WTC11 (cell line): ENCODE measurements at places on chromosomes 7 and 10.
A peak's percentile ranks its signal among the peaks of the same experiment; 100 is the strongest.

DNA sequence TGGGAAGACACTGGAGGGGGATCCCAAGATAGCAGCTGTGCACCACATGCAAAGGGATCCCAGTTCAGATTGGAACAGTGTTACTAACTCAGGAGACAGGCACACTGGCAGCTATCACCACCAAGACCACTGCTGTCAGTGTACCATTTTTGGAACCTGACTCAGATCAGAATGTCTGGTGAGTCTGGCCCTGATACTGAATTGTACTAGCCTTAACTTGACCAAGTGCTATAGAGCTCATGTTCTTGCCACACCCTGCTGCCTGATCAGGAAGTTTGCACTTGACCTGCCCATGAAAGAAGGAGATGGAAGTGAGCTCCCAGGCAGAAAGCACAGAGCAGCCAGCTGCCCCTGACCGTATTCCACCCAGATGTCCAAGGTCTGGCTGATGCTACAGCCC, 4.8 kb upstream of the PRRT4 start:
- DNase-seq = no peak

DNA sequence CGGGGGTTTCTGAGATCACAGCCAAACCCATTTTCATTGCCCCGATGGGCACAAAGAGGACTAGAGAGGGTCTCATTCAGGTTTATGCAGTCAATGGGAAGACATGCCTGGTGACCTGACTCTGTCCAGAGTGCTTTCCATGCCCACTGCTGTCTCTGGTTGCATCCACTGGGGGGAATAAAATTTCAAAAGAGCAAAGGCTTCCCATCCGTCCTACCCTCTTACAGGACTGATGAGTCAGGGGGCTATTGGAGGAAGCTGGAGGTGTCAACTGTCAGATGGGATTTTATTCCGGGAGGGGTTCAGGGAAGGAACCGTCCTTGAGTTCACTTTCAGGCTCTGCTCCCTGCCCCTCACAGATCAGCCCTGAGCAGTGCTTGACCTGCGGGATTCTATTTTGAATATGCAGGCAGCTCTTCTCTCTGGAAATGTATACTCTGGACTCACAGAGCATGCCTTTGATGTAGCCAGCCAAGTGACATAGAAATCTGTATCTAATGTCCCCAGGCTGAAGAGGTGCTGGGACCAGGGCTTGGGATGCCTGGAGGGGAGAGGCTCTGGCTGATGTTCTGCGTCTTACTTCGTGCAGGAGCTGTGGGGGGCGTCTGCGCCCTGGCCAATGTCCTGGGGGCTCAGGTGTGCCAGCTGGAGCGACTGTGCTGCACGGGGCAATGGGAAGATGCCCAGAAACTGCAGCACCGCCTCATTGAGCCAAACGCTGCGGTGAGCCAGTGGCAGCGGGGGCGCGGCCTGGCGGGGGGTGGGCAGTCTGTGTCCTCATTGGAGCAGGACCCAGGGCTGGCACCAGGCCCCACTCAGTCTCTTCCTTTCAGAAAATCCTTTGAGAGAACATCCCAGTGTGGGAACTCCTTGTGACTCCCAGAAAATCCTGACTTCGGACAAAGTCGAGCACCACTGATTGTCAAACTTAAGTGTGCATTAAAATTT, 12.0 kb downstream of the C10orf62 start:
- no peak for DNase-seq

GRCh38 chr10:44463511-44464121, 78.7 kb upstream of the CXCL12 start:
- no peak for DNase-seq

DNA sequence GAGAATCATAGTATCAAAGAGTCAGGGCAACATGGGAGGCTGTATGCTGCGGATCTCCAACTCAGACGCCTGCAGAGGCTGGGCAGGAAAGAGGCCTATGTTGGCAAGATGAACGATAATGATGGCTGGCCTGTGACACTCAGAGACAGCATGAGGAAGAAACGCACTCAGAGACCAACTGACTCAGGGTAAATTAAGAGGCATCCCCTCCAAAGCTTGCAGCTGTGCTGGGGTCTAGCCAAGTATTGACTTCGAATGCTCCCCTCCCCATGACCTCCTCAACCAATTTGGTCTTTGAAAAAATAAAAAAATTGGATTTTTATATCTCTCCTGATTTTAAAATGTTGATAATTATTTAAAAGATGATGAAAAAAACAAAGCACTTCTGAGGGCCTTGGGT, 718.9 kb downstream of the GRID1 start:
- no peak for DNase-seq

DNA sequence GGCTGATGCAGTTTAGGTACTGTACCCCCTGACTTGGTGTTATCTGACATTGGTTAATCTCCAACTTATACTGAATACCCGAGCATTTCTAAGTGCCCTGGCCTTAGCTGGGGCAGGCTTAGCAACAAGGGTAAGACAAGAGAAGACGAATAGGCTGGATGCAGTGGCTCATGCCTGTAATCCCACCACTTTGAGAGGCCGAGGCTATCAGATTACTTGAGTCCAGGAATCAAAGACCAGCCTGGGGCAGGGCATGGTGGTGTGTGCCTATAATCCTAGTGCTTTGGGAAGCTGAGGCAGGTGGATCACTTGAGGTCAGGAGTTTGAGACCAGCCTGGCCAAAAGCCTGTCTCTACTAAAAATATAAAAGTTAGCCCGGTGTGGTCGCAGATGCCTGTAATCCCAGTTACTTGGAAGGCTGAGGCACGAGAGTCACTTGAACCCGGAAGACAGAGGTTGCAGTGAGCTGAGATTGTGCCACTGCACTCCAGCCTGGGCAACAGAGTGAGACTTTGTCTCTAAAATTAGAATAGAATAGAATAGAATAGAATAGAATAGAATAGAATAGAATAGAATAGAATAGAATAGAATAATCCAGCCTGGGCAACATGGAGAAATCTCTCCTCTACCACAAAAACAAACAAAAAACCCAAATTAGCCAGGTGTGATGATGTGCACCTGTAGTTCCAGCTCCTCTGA, 108.9 kb downstream of the BICC1 start:
- DNase-seq = no peak

- peak; percentile 72 for DNase-seq
These were observed 1.6 kb upstream of the COL13A1 start for GRCh38 chr10:69800109-69800508.

- no peak for DNase-seq
These were observed 289.0 kb downstream of the TWIST1 start for GRCh38 chr7:18828260-18828993.

GRCh38 chr10:46329690-46330016, 42.9 kb downstream of the ANTXRL start:
- DNase-seq = no peak

- no peak for DNase-seq
These were observed 1.3 kb downstream of the ABI1 start for GRCh38 chr10:26859241-26860101.

DNA sequence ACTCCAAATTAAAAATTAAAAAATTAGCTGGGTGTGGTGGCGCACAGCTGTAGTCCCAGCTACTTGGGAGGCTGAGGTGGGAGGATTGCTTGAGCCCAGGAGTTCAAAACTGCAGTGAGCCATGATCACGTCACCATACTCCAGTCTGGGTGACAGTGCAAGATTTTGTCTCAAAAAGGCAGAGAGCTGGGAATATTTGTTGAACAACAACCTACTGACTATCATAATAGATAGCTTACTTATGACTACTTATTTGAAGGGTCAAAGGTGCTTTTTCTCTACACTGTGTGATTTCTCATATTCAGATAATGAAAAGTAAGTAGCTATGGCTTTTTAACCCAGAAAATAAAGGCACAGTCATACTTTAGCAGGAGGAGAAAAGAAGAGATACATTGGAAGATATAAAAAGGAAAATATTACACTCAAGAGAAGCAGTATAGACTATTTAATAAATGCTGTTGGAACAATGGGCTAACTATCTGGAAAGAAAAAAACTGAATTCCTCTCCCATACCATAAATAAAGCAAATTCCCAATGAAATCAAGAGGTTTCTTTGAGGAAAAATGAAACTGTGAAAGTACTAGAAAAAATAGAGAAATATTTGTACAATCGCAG, 6.7 kb downstream of the GSDME start:
- no peak for DNase-seq

- no peak for DNase-seq
These were observed 89.2 kb upstream of the MKLN1 start for GRCh38 chr7:131238347-131238931.

DNA sequence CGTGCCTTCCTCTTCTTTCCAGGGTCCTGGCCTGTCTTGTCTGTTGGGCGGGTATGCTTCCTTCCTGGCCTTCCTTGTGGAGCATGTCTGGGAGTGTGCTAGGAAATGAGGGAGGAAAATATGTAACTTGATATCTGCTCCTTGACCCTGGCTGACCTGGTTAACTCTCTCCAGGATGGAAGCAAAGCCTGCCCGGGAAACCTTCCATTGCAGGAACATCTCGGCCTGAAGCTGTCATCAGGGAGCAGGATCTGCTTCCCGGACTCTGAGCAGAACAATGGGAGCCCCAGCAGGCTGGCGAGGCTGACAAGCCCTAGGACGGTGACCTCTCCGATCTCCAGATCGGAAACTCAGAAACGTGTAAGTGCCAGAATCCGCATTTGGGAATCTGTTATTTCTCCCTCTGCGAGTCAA, 340.3 kb downstream of the FRMD4A start:
- DNase-seq = no peak

GRCh38 chr10:128573281-128573845, 447.1 kb upstream of the MKI67 start:
- no peak for DNase-seq

DNA sequence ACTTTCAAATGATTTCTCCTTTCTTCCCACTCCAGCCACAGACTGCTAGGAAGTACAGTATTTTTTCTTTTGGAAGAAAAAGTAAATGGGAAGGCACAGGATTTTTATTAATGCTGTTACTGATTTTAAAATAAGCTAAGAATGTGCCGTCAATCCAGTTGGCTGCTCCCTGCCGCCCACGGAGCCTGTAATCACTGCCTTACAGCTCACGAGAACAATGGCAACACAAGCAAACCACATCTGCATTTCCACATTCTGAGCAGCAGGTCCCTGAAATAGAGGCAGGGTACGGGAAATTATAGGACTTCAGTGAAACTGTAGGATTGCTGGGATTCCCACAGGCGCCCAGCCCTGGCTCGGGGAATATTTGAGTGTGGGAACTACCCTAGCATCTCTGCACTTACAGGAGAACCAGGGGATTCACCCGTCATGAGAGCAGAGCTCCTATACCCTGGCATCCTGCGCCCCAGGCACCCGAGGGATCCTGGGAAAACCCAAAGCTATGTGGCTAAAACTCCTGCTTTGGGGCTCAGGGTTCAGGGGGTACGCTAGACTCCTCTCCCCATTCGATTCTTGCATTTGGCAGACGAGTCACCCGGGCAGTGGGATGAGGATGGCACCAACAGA, 72.9 kb upstream of the TNS3 start:
- DNase-seq = no peak

DNA sequence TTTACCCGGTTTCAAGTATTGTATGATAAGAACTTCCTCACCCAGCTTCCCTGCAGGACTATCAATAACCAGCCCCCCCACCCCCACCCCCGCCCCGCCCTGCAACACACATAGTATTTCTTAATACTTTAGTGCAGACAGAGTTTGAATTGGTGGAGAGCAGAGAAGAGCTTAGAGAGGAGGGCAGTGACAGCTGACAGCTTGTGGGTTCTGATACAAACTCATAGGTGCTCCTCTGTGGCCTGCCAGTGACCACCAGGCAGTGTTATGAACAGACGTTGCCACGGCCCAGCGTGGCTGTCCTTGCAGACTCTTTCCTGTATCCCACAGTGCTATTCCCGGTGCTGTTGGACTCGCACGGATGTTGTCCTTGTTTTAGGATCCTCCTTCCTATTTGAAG, 186.9 kb upstream of the ADO start:
- no peak for DNase-seq

- no peak for DNase-seq
These were observed 20.3 kb upstream of the PAX2 start for GRCh38 chr10:100725071-100725471.

DNA sequence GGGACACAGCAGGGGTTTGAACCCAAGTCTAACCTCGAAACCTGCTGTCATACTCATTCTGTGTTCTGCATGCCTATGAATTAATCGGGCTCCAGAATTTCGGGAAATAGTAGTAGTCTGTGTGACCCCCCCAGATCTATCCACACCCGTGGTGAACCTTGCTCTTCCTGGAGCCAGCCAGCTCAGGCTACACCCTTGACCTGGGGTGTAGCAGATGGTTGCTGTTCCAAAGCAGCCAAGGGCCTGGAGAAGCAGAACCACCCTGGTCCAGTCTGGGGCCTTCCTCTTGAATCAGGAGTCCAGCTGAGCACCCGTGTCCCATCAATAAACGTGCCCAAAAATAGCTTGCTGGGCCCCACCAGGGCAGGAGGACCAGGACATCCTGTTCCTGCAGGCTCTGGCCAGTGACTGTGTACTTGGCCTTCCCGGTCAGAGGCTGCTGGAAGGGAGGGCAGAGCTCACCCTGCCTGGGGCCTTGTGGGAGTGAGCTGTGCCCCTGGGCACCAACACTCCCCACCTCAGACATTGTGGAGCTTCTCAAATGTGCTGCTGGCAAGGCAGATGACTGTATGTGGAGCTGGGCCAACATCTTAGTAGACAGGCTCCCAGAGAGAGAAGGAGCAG, 101.2 kb upstream of the ZNF716 start:
- DNase-seq = no peak

DNA sequence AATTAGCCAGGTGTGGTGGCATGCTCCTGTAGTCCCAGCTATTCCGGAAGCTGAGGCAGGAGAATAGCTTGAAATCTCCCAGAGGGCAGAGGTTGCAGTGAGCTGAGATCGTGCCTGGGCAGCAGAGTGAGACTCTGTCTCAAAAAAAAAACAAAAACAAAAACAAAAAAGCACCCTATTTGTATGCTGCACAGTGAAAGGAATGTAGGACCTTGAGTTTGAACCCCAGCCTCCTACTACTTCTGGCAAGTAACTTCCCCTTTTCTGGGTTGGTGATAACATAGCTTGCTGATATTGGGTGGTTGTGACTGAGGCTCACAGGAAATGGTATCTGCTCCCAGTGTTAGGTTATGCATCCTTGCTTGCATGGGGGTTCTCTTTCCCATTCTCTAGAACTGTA, 205.3 kb downstream of the BUB3 start:
- DNase-seq = no peak

DNA sequence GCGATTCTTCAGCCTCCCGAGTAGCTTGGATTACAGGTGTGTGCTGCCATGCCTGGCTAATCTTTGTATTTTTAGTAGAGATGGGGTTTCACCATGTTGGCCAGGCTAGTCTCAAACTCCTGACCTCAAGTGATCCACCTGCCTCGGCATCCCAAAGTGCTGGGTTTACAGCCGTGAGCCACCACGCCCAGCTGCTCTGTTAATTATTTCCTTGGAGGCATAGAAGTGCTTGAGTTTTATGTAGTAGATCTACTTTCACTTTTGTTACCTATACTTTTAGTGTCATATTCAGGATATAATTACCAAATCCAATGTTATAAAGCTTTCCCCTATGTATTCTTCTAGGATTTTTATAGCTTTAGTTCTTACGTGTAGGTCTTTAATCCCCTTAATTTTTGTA, 1093.0 kb downstream of the GATA3 start:
- no peak for DNase-seq

DNA sequence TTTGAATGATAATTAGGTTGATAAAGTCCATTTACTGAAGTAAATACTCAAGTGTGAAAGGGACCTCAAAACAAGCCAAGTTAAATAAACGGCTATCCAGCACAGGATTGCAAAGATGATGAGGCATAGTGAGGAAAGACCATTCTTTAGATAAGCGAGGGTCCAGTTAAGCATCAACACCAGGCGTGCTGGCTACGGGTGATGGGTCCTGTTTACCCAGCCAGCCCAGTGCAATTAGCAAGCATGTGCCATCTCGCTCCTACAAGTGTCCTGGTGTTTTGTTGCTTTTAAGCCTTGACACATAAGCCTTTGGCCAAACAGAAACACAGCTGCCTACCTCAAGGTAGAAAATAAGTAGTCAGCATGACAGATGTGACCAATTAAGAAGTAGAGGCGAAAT, 7.1 kb downstream of the NEBL start:
- DNase-seq = no peak
